ENCODE measurements at places on chromosomes 13 and 19.
A peak's percentile ranks its signal among the peaks of the same experiment; 100 is the strongest.

GRCh38 chr13:67650471-67650870 lies 420.3 kb upstream of the PCDH9 start:
- no peak for DNase-seq

DNA sequence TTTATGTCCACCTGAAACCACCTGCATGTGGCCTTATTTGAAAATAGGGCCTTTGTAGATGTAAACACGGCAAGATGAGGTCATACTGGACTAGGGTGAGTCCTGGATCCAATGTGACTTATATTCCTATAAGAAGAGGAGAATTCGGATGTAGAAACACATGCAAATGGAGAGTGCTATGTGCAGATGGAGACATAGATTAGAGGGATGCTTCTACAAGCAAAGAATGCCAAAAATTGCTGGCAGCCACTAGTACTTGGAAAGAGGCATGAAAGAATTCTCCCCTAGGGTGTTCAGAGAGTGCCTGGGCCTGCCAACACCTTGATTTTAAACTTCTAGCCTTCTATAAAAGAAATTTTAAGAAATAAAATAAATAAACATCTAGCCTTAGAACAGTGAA lies 226.1 kb downstream of the RFC3 start:
- DNase-seq = no peak

GRCh38 chr19:1239796-1240737 lies 1.5 kb upstream of the ATP5F1D start:
- DNase-seq = peak; percentile 89

DNA sequence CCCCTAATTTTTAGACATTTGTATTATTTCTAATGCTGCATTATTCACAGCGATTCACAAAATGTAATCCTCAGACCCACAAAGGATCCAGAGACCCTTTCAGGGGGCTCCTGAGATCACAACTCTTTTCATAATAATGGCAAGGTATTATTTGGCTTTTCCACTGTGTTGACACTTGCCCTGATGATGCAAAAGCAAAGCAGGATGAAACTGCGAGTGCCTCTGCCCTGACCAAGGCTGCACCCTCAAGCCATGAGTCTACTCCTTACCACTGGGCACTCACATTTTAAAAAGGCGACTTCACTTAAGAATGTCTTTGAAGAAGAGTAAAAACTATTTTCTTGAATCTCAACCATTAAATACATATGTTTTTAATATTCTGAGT lies 11.4 kb downstream of the ELF1 start:
- DNase-seq = no peak

DNA sequence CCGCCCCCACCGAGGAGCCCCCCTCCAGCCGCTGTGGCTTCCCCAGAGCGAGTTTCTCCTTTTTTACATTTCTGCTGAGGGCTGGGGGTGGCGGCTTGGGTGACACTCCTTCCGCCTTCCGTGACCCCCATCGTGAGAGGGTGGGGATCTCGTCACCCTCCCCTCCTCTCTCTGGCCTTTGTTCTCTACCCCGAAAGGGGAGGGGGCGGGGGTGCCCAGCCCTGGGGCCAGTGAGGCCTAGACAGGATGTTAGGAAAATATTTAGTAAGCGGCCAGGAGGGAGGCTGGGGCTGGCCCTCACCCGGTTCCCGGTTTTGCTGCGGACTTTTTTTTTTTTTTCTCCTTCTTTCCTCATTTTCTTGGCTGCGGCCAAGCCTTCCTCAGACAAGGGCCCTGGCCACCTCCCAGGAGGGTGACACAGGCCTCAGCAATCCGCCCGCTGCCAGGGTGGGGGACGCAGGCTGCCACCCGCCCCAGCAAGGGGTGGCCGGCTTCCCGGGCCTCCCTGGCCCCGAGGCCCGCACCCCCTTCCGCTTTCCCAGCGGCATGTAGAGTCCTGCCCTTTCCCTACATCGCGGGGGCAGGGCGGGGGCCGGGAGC lies 3.9 kb downstream of the MIDN start:
- DNase-seq = no peak

GRCh38 chr13:92864584-92865284 lies 361.9 kb upstream of the GPC6 start:
- no peak for DNase-seq

DNA sequence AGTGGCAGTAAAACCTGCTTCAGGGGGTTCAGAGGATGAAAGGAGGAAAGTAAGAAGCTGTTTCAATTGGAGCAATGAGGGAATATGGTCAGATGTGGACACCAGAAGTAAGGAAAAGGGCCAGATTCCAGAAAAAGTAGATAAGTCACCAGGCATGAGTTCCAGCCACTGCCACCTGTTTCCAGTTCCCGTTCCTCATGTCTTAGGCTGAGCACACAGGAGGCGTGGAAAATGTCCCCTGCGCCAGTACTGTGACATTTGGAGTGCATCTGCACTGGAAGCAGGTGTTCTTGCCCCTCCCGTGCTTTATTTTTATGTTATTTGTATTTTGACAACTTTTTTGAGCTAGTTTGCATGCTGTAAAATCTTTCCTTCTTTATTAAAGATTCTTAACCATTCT lies 25.3 kb downstream of the LMO7 start:
- no peak for DNase-seq

GRCh38 chr19:3687774-3688706 lies 12.2 kb downstream of the PIP5K1C start:
- DNase-seq = no peak

DNA sequence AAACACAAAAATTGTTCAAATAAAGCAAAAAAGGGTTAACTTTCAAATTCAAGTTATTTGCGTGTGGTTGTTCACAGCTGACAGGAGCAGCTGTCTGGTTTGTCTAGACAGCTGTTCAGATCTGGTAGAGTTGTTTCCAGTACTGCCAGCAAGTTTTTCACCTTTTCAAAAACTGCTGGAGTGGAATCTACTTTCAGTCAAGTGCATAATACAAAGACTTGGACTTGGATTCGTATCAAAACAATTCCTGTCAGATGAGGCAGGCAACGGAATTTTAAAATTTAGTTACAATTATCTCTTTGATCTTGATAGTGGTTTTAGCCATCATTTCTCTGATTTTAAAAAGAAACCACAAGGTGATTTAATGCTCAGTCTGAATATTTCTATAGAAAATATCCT lies 51.7 kb upstream of the EEF1AKMT1 start:
- no peak for DNase-seq

GRCh38 chr13:86174622-86175021 lies 375.4 kb upstream of the SLITRK6 start:
- no peak for DNase-seq

- DNase-seq = no peak
Measured at GRCh38 chr13:30362869-30363268, 55.5 kb upstream of the KATNAL1 start.

DNA sequence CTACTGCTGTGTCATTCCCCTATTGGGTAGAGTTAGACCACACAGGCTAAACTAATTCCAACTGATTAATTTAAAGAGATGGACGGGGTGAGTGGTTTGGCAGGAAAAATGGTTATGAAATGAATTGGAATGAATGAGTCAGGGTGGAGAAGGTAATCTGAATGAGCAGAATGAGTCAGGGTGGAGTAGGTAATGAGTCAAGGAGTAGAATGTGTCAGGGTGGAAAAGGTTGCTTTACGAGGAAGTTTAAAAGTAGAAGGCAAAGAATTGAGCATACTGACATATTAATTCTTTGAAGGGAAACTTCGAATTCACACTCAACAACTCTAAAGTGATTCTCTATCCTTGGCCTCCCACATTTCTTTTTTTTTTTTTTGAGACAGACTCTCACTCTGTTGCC lies 12.7 kb upstream of the ZNF121 start:
- no peak for DNase-seq

- DNase-seq = no peak
Measured at GRCh38 chr19:5131506-5132205, 162.7 kb downstream of the KDM4B start.

DNA sequence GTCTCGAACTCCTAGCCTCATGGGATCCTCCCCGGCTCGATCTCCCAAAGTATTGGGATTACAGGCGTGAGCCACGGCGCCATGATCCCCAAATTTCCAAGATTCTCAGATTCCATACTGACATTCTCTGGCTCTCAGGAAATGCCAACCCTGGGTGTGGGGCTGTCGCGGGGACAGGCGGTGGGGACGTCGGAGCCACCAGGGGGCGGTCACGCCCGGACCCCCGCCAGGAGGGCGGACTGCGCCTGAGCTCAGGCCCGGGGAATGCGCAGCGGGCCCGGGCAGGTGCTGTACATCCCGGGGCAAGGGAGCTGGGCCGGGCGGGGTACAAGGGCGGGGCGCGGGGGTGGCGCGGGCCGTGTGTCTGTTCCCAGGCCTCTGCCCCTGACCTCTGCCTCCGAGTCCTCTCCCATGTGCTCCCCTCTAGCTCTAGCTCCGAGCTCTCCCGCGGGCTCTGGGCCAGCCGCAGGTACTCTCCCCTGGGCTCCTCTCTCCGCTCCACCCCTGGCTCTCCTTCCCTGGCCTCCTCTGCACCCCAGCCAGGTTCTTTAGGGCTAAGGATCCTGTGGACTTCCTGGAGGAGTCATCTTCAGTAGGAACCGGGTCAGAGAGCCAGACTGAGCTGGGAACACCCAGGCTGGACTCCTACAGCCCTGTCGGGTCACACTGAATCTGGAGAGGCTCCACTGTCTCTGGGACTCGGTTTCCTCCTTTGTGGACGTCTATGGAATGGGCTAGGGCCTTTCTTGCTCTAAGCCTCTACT lies 2.4 kb downstream of the PPP1R13L start:
- no peak for DNase-seq

GRCh38 chr19:33089010-33089409 lies 8.0 kb downstream of the GPATCH1 start:
- DNase-seq = no peak

GRCh38 chr19:15548648-15549047 lies 40.3 kb downstream of the CYP4F22 start:
- DNase-seq = no peak

- DNase-seq = no peak
Measured at GRCh38 chr19:2834294-2834871, 6.9 kb upstream of the ZNF555 start.

DNA sequence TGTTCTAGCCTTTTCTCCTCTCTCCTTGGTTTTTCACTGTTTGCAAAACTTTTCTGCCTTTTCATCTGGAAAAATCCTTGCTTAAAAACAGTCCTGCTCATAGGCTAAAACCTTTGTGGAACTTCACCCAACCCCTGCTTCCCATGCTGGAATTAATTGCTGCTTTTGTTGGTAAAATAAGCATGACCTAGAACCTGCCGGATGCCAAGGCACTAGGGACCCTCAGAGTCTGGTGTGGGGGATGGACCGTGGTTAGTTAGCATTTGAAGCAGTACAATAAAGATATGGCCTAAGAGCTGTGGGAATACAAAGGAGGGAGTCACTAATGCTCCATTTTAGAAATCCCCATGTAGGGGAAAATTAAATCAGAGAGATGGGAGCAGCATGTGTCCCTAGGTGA lies 326.3 kb downstream of the KCNRG start:
- no peak for DNase-seq

GRCh38 chr13:30051531-30052060 lies 201.2 kb upstream of the UBL3 start:
- no peak for DNase-seq

- DNase-seq = no peak
Measured at GRCh38 chr13:108281901-108282300, 12.4 kb downstream of the TNFSF13B start.

DNA sequence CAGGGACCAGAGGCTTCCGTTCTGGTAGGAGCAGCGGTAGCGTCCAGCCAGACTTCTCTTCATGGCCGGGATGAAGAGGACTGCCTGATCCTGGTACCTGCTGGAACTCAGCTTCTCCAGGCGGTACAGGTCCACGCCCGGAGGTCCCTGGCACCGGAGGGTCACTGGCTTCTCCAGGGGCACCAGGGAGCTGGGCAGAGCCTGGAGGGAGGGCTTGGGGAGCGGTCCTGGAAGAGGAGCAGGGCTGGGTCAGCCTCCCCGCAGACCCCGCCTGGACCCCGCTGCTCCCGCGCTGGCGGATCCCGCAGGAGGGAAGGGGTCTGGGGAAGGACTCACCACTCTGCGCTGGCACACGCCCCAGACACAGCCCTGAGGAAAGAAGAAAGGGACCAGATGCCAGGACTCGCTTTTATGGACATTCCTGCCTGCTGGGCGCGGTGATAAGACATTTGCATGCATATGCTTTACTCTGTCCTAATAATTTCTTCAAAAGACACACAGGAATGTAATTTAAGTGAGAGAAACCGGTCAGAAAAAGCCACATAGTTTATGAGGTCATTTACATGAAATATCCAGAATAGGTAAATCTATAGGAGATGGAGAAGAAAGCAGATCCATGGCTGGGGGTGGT lies 5.8 kb downstream of the GP6 start:
- DNase-seq = no peak

DNA sequence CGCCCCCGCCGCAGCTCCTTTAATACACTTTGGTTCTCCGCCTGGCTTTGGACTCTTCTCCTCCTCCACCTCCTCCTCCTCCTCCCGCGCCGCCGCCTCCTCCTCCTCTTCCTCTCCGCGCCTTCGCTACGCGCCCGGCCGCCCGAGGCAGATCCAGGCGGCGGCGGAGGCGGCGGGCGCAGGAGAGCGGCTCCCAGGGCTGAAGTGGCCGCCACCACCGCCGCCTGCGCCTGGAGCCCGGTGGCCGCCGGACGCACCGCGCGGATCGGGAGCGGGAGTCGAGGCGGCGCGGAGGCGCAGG lies at the start of gene ZIC2:
Gene ZIC2 (plus strand): TSS at position 50 of the 301 bp plus-strand sequence. CDS start 281 bp downstream, outside the sequence.
- DNase-seq = no peak
